Right cardiac atrium (tissue), 5 donors: ENCODE measurements at places on chromosomes 12 and 14.

GRCh38 chr12:11158885-11159444, 12.0 kb upstream of the SMIM10L1 start:
- no peak for DNase-seq

GRCh38 chr12:29317556-29318363, 63.2 kb downstream of the ERGIC2 start:
- DNase-seq = no peak

DNA sequence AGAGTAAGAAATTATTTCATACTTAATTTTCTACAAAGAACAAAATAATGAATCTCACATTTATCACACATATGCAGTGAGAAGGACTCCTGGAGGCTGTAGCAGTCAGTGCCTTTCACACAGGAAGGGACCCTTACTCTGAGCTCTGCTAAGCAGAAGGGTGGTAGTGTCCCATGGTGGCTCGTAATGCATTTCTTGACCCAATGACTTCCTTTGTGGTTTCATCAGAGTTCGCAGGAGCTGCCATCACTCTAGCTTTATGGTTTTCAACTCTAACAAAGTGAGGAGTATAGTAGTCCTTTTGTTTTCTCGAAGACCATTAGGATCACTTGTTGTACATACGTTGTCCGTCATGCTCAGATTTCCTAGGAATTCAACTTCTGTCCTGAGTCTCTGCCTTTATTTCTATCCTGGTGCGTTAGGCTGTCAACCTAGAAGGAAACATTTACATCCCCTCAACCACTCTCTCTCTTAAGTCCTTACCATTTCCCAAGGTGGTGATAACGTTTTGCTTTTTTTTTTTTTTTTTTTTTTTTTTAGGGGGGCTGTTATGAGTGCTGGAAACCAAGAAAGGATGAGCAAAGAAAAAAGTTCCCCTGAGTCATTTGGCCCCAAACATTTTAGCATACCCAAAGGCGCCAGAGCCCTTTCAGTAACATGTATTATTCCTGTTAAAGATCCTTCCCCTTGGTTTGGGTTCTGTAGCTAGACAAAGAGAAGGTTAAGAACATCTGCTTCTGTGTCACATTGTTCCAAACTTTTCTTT, 37.2 kb downstream of the GABARAPL1 start:
- no peak for DNase-seq

DNA sequence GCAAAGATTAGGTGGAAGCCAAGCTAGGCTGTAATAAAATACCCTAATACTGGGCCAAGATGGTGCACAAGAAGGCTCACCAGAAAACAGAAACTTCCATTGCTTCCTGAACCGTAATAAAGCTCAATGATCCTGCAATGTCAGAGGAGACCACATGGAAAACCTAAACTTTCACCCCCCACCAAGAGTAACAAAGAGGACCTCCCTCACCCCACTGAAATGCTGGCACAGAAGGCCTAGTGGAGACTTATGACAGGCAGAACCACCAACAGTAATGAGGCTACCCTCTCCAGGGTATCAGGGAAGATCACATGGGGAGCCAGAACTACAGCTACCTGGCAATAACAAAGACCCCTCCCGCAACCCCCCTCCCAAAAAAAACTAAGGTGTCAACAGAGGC, 43.1 kb downstream of the CEP83 start:
- no peak for DNase-seq

DNA sequence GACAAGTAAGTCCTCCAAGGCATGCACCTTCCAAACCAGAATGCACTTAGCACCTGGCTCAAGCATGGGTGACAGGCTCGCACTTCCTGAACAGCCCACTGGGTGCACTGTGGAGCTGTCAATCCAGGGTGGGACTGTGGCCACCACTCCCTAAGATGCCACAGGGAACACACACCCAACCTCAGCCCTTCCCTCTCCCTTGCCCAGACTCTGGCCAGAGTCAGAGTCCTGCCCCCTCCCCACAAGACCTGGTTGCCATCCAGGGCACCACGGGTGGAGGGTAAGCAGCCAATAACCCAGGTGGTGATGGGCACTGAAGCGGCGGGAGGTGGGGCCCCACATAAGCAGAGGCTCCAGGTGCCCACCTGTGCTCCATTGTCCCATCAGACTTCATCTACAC, 160.6 kb downstream of the MYRFL start:
- peak; percentile 31 for DNase-seq
